SJSA1 (cell line): ENCODE measurements at places on chromosomes 1 and 21. TPM values are rescaled to one million over a fixed set of nuclear protein-coding genes. Genes with fewer than 3 reads are reported as not detected.

- peaks cover 69% of the 10 kb centered on the region for H3K4me1 ChIP-seq
- H3K27me3 ChIP-seq: no peaks in the 10 kb centered on the region
- DNase-seq: no peak
These were observed 68.1 kb upstream of the F3 start for GRCh38 chr1:94609619-94610018.

DNA sequence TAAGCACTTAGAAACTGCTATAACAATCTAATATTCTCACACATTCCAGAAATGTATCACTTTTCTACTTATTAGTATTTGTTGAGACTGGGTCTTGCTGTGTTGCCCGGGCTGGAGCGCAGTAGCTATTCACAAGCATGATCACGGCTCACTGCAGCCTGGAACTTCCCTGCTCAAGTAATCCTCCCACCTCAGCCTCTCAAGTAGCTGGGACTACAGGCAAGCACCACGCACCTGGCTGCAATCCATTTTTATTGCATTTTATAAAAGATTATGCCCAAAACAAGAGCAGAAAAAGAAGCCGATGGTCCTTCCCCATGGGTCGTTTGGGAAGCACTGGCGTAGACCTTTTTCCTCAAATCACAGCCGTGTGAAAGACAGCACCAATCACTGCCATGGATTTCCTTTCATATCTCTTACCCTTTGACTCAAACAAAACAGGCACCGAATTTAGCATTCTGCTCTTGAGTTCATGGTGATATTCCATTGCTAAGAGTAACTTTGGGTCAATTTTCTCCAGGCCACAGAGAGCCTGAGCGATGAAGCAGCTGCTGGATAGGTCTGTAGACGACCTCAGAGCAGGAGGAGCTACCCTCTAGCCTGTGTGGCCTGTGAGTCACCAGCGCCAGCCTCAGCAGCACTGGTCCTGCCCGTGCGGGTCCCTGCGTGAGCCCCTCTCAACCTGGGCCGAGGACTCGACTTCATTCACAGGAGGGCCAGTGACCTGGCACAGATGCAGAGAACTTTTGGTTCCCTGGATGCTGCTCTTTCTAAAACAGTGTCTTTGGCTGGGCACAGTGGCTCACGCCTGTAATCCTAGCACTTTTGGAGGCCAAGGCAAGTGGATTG, 80.8 kb downstream of the PIK3CD start:
- no peaks in the 10 kb centered on the region for H3K4me1 ChIP-seq
- no peak for DNase-seq
- no peak overlapping the region for H3K4me3 ChIP-seq
- H3K27me3 ChIP-seq: no peaks in the 10 kb centered on the region
- no peak overlapping the region for H3K27ac ChIP-seq
- peaks cover 86% of the 10 kb centered on the region for H3K36me3 ChIP-seq

GRCh38 chr1:47416319-47417169, 459 bp downstream of the FOXE3 start:
- no peak overlapping the region for H3K27ac ChIP-seq
- H3K4me1 ChIP-seq: peaks cover 23% of the 10 kb centered on the region
- no peak overlapping the region for H3K4me3 ChIP-seq
- H3K36me3 ChIP-seq: peaks cover 50% of the 10 kb centered on the region

- peaks cover 7% of the 10 kb centered on the region for H3K27me3 ChIP-seq
- DNase-seq: no peak
- H3K4me1 ChIP-seq: no peaks in the 10 kb centered on the region
- H3K4me3 ChIP-seq: no peak overlapping the region
- no peaks in the 10 kb centered on the region for H3K36me3 ChIP-seq
These were observed 30.1 kb upstream of the DNAJC6 start for GRCh38 chr1:65279070-65279779.

DNA sequence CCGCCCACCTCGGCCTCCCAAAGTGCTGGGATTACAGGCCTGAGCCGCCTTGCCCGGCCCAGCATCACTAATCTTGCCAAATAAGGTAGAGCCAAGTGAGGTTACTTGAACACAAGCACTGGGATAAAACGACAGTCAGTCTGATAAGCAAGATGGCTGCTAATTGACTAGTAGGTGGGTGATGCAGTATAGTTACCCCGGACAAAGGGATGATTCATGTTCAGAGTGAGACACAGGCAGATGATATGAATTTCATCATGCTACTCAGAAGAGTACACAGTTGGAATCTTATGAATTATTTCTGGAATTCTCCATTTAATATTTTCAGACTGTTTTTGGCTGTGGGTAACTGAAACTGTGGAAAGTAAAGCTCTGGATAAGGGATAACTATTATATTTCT, 178.4 kb downstream of the USP25 start:
- no peak overlapping the region for H3K27ac ChIP-seq
- H3K4me1 ChIP-seq: no peaks in the 10 kb centered on the region
- no peak overlapping the region for H3K4me3 ChIP-seq
- no peak for DNase-seq

- peak overlapping the region; percentile 34 for H3K4me3 ChIP-seq
- H3K4me1 ChIP-seq: peaks cover 18% of the 10 kb centered on the region
- peaks cover 17% of the 10 kb centered on the region for H3K36me3 ChIP-seq
- no peak overlapping the region for H3K27ac ChIP-seq
- no peak for DNase-seq
These were observed 972 bp downstream of the CFAP410 start for GRCh38 chr21:44337941-44338895.

DNA sequence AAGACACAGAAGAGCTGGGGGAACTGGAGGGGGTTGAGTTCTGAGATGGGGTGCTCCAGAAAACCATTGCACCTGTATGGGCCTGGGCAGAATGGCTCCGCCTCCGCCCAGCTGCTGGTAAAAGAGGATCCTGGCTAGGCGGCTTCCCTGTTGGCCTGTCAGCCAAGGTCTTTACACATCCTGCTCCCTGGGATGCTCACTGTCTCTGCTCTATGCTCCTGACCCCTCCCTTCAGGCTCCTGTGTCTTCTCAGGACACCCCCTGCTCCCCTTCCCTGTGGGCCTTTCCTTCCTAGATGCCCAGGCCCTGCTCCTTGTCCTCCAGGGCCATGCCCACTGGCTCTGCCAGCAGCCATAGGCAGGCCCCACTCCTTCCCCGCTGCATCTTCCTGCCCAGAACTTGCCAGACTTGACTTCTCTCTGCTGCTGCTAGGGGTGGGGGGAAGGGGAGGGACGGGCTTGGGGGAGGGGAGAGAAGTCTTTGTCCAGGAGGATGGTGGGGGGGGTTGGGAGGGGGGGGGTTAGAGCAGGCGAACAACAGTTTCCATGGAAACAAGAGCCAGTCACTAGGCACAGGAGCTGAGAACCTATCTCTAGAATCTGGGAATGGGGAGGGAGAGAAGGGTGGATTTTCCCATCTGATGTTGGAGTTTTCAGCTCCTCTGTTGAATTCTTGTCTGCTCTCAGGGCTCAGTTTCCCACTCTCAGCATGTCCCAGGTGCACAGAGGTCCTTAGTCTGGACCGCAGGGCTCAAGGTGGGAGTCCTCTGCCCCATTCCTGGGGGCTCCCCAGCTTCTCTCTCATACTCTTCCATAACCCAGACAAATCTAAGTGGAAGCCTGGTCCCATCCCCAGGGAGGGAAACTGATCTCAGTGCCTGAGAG, 10.6 kb downstream of the CELSR2 start:
- H3K4me1 ChIP-seq: no peaks in the 10 kb centered on the region
- H3K4me3 ChIP-seq: no peak overlapping the region
- DNase-seq: no peak
- no peaks in the 10 kb centered on the region for H3K36me3 ChIP-seq
- H3K27ac ChIP-seq: no peak overlapping the region

Gene NTRK1
- not detected in 2 replicates for total RNA-seq
